Stimulated activated CD4-positive, alpha-beta T cell treated with anti-CD3 and anti-CD28 coated beads, Interleukin-12 subunit alpha, Interleukin-12 subunit beta, amount 100 ng/mL, for 24 hours (primary cell): ENCODE measurements at places on chromosomes 7 and 10.

- DNase-seq, result no peak
These were observed 12.9 kb upstream of the VIM start for GRCh38 chr10:17214971-17215781.

DNA sequence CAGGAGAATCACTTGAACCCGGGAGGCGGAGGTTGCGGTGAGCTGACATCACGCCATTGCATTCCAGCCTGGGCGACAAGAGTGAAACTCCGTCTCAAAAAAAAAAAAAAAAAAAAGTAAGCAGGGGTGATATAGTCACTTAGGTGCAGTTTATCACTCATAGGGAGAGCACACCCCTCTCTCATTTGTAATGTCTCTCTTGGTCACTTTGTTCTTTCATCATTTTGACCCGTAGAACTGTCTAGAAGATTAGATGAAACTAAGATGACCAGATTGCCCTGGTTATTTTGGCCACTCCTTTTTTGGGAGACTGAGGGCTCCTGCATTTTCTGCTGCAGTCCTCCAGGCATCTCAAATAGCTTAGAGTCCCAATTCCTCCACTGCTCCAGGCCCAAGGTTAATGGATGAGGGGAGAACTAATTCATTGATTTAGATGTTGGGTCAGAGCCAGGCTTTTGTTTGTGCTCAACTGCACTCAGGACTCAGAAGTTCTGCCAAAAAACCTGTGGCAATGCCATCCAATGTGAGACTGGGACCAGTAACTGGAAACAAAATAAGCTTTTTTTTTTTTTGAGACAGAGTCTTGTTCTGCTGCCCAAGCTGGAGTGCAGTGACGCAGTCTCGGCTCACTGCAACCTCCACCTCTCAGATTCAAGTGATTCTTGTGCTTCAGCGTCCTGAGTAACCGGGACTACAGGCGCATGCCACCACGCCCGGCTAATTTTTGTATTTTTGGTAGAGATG lies 50.0 kb upstream of the CAMK1D start:
- no peak for DNase-seq

GRCh38 chr7:65239707-65240352 lies 133.8 kb upstream of the ZNF92 start:
- no peak for DNase-seq

DNA sequence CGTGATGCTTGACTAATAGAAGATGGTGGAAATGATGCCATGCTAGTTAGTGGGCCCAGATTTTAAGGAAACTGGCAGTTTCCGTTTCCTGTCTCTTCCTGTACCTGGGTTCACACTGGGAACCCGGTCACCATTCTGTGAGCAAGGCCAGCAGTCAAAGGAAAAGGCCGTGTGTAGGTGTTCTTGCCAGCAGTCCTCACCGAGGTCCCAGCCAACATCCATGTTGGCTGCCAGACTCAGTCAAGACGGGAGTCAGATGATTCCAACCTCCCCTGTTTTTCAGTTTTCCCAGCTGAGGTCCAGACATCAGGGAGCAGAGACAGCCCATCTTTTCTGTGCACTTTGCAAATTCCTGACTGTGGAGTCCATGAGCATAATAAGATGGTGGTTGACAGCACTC lies 15.2 kb upstream of the PILRB start:
- DNase-seq, result no peak

DNA sequence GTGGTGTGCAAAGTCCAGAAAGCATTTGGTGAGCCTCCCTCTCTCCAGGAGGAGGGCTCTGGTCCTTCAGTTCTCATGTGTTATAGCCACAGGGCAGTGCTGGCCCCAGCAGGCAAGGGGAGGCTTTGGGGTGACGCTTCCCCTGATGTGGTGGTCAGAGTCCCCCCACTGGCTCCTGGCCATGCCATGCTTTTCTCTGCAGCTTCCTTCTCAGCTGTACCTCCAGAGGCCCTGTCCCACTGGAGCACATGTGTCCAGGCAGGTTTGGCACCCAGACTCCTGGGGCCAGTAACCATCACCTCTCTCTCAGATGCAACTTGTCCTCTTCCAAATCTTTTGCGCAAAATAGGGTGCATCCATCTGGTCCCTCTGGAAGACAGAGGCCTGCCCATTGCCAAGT lies 233.0 kb upstream of the ZNF32 start:
- no peak for DNase-seq

DNA sequence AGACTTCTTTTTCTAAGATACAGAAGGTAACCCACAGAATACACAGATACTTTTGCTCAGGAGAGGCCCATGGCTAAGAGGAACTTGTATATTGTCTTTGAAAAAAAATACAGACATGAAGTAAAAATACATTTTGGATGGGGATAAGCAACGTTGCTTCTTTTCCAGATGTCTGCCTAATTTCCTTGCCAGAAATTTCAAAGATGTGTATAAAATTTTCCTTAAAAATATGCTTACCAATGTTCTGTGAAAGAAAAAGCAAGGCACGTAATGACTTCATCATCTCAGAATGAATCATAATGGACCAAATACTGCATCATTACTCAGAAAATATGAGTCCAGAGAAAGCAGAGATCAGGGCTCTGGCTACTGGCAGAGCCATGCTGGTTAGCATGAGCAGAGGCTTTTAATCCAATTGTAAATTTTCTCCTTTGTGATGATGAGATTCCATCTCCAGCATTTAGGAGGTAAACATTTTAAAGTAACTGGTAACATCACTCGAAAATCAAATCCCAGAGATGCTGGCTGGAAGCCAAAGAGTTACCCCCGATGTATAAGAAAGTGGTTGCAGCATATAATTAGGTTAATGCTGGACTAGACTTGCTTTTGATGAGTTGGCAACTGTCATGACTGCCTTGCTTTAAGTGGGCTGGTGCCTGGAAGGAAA lies 272.5 kb downstream of the SEMA3A start:
- DNase-seq, result no peak

DNA sequence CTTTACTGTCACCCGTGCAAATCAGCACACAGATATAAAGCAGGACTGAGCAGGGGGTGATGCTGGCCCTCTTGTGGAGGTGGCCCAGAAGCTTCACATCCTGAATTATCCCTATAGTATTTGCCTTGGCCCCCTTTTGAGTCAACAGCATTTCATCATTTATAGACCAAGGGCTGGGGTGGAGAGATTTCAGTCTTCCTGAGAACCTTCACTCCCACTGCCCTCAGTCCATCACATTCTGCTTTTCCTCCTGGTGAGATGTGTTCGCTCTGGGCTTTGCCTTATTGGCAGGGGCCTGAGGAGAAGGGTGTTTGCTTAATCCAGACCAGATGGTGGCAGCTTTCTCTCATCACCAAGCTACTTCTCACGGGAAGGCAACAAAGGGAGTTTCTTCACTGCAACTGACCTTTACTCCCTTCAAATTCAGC lies 47.7 kb downstream of the NOC3L start:
- no peak for DNase-seq

DNA sequence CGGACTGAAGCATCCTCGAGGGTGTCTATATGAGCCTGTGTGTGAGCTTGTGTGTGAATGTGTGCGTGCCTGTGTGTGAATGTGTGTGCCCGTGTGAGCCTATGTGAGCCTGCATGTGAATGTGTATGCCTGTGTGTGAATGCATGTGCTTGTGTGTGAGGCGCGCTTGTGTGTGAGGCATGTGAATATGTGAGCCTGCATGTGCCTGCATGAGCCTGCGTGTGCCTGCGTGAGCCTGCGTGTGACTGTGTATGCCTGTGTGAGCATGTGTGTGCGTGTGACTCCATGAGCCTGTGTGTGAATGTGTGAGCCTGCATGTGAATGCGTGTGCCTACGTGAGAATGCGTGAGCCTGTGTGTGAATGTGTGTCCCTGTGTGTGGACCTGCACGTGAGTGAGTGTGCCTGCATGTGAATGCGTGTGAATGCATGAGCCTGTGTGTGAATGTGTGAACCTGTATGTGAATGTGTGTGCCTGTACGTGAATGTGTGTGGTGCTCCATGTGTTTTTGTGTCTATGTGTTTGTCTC lies 33.4 kb downstream of the PDGFA start:
- DNase-seq, result no peak

GRCh38 chr7:17063045-17063383 lies 181.2 kb upstream of the AGR3 start:
- no peak for DNase-seq

DNA sequence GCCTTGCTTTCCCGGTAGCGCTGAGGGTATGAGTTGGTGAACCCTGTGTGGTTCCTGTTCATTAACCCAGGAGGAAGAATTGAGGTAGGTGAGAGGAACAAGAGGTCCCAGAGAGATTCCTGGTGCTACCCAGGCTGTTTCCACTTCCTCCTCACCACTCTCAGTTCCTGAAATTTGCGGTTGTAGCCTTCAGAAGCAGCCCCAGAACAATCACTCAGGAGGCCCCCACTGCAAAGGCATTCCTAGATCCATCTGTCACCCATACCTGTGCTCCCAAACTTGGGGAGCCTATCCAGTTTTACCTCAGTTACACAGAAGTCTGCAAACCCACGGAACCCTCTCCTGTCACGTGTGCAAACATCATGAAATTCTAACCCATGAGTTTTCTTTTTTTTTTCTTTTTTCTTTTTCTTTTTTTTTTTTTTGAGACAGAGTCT lies 9.0 kb upstream of the PIP4K2A start:
- no peak for DNase-seq

DNA sequence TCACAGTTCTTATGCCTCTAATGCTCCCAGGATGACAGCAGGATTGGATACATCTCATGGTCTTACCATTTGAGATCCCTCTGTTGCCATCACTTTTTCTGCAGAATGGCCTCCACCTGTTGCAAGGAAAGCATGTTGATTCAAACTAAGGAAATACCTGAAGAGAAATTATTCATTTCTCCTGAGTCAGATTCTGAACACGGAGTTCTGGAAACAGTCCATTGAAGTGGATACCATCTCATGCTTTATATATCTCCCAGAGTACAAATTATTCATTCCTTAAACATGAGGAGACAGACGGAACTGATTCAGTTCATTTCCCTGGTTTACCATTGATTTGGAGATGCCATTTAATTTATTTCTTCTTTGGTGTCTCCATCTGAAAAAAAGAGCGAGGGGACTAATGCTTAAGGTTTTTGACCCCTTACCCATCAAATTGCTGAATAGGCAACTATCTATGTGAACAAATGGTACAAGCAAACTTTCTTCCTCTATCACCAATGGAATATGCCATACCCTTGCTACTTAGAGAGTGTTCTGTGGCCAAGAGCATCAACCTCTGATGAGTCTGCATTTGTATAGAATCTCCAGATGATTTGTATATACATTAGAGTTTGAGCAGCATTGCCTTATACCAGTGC lies 305.0 kb upstream of the LRGUK start:
- DNase-seq, result no peak

- no peak for DNase-seq
These were observed 104.1 kb downstream of the DOCK1 start for GRCh38 chr10:127009366-127009765.

DNA sequence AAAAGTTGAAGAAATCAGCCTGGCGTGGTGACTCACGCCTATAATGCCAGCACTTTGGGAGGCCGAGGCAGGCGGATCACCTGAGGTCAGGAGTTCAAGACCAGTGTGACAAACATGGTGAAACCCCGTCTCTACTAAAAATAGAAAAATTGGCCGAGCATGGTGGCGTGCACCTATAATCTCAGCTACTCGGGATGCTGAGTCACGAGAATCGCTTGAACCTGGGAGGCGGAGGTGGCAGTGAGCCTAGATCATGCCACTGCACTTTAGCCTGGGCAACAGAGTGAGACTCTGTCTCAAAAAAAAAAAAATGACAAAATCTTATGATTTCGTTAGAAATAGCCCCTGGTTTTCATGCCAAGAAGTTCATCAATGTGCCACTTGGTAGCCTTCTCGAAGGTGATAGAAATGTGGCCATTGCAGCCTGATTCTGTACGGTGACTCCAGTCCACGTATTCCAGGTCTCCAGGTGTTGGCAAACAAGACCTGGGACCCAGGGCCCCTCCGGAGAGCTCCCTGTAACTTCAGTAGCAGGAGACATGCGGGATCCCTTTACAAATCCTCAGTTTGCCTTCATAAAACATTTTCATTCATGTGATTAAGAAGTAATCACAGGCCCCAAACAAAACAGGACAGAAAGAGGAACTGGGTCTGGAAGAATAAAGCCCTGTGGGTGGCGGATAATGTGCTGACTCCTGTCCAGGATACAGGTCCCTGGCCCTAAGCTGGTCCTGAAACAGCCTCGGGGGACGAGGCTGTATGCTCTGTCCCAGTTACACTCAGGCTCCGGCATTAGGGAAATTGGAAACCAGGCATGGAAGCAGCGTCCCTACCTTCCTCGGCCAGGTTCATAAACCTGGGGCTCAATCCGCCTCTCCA lies 207.3 kb upstream of the SH2B2 start:
- no peak for DNase-seq

DNA sequence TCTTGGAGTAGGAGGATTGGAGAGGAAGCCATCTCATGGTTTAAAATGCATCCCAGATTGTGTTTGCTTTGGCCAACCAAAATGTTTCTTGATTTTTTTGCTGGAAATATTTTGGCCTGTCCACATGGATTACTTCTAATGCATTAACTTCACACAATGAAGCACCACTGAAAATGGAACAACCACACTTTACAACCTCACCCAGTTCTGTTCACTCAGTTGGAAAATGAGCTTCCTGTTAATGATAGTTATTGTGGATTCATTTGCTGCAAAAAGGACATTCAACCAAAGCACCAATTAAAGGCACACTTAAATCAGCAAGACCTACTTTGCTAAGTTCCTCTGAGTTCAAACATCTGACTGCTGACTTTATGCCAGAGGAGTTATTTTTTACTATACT lies 11.3 kb upstream of the A1CF start:
- no peak for DNase-seq

- DNase-seq, result no peak
These were observed 650 bp upstream of the ZFAND2A start for GRCh38 chr7:1160670-1161021.

DNA sequence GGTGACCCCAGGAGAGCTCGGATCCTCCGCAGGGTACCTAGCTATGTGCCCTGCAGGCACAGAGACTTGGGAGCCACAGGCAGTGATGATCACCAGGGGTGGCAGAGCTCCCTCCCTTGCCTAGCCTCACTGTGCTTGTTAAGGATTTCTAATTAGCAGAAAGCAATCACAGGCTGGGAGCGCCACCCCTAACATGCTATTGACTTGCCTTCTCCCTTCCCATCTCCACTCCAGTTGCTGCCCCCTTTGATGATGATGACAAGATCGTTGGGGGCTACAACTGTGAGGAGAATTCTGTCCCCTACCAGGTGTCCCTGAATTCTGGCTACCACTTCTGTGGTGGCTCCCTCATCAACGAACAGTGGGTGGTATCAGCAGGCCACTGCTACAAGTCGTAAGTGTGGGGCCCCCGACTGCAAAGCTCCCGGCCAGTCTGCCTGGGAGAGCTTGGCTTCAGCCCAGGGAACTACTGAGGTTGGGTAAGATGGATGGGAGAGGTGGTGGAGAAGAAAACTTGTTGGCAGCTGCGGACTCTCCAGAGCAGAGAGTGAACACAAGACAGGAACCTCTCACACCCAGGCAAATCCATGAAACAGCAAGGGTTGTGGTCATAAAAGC lies 1.2 kb downstream of the PRSS1 start:
- no peak for DNase-seq

GRCh38 chr7:148362541-148362940 lies 228.0 kb upstream of the C7orf33 start:
- no peak for DNase-seq
